ENCODE measurements at places on chromosomes 3 and 15.

DNA sequence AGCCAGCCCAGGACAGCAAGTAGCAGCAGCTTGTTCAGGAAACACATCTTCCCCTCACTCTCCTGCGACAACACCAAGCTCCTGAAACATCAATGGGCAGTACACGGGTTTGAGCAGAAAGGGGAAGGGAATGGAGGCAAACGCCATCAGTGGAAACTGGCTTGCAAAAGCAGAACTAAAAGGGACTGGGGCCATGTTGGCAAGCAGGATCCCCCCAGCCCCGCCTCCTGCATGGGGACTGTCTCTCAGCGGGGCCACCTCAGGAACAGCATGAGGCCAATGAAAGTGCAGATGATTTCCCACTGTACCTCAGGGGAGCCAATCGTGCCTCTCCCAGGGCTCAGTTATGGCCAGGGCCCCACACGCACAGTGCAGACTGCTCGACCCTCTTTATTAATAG, 6.8 kb downstream of the CDAN1 start:
- peaks cover 100% of the 10 kb centered on the region for H3K36me3 ChIP-seq
- no peaks in the 10 kb centered on the region for H3K27me3 ChIP-seq
- peaks cover 4% of the 10 kb centered on the region for H3K4me1 ChIP-seq

- no peaks in the 10 kb centered on the region for H3K4me1 ChIP-seq
- H3K27me3 ChIP-seq: no peaks in the 10 kb centered on the region
- no peak for DNase-seq
- no peak overlapping the region for H3K4me3 ChIP-seq
- H3K27ac ChIP-seq: no peak overlapping the region
These were observed 11.2 kb upstream of the SEMA5B start for GRCh38 chr3:123038751-123039150.

- H3K36me3 ChIP-seq: no peaks in the 10 kb centered on the region
- H3K4me3 ChIP-seq: no peak overlapping the region
- H3K27ac ChIP-seq: no peak overlapping the region
These were observed 150.3 kb downstream of the RPLP1 start for GRCh38 chr15:69602921-69603320.

DNA sequence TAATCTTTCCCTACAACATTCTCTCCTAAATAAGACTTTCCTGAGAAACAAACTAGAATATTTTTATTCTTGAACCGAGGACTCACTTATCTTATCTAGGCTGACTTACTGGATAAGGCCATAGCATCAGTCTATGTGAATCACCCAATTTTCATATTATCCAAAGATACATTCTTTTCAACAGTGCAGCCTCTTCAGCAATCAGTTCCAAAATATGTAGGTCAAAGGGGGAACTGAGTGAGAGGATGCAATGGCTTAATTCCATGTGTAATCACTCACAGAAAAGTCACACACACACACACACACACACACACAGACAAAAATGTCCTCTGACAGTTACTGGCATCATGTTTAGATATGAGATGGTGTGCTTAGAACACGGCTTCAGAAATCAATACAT, 31.5 kb upstream of the MECOM start:
- H3K27ac ChIP-seq: no peak overlapping the region
- DNase-seq: no peak
- H3K36me3 ChIP-seq: no peaks in the 10 kb centered on the region
- no peaks in the 10 kb centered on the region for H3K4me1 ChIP-seq
- no peaks in the 10 kb centered on the region for H3K27me3 ChIP-seq

- peaks cover 46% of the 10 kb centered on the region for H3K36me3 ChIP-seq
- no peak for DNase-seq
- no peak overlapping the region for H3K4me3 ChIP-seq
- H3K27me3 ChIP-seq: no peaks in the 10 kb centered on the region
These were observed 12.9 kb downstream of the IDH3A start for GRCh38 chr15:78162038-78162437.

DNA sequence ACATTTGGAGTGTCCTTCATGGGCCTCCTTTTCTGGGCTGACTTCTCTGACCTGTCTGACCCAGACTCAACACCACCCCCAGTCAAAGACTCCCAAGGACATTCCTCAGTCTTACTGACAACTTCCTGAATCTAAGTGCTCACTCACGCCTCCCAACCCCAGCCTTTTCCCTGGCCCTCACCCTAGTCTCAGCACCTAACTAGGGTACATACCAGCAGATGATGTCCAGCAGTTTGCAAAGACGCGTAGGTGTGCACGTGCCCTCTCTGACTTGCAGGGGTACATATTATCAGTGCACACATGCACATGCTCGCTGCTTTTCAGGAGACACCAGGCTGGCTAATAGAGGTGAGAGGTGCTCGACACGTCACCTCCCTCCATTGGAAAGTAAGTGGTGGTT, 38.7 kb upstream of the SLCO2A1 start:
- no peaks in the 10 kb centered on the region for H3K36me3 ChIP-seq
- no peaks in the 10 kb centered on the region for H3K27me3 ChIP-seq
- H3K4me3 ChIP-seq: no peak overlapping the region
- no peaks in the 10 kb centered on the region for H3K4me1 ChIP-seq

DNA sequence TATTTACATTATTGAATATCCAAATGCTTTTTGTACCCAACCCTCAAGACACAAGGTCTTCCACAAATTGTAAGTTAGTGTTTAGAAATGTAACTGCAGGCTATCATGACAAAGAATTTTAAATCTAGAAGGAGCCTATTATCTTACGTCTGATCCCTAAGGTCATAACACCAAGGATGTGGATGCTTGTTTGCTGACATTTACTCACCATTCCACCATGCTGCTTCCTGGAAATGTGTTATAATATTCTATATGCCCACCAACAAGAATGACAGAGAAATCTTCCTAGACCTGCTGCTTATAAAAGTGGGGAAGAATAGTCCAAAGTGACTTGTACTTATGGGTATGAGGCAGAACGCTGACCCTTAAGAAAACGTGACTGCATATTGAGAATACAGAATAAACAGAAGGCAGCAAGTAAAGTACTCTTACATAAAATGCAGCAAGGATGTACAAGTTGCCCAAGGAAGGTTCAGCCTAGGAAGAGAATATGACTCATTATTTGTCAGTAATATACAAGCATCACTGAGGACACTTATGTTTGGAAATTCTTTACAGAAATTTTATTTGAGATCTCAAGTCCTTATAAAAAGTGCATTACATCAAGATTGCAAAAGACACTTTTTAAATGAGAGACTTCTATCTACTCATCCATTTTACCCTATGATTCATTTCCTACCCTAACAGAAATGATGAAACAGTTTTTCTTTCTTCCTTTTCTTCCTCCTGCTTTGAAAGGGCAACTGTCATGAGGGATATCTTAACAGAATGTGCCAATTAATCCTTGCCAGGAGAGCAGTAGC, 59.6 kb downstream of the ESYT3 start:
- no peak overlapping the region for H3K4me3 ChIP-seq
- no peaks in the 10 kb centered on the region for H3K27me3 ChIP-seq
- no peaks in the 10 kb centered on the region for H3K36me3 ChIP-seq
- H3K4me1 ChIP-seq: no peaks in the 10 kb centered on the region
- DNase-seq: no peak
- H3K27ac ChIP-seq: no peak overlapping the region

- H3K27ac ChIP-seq: no peak overlapping the region
- H3K4me3 ChIP-seq: no peak overlapping the region
- H3K27me3 ChIP-seq: no peaks in the 10 kb centered on the region
- H3K4me1 ChIP-seq: peaks cover 10% of the 10 kb centered on the region
These were observed 52.9 kb upstream of the MYZAP start for GRCh38 chr15:57538821-57539220.

DNA sequence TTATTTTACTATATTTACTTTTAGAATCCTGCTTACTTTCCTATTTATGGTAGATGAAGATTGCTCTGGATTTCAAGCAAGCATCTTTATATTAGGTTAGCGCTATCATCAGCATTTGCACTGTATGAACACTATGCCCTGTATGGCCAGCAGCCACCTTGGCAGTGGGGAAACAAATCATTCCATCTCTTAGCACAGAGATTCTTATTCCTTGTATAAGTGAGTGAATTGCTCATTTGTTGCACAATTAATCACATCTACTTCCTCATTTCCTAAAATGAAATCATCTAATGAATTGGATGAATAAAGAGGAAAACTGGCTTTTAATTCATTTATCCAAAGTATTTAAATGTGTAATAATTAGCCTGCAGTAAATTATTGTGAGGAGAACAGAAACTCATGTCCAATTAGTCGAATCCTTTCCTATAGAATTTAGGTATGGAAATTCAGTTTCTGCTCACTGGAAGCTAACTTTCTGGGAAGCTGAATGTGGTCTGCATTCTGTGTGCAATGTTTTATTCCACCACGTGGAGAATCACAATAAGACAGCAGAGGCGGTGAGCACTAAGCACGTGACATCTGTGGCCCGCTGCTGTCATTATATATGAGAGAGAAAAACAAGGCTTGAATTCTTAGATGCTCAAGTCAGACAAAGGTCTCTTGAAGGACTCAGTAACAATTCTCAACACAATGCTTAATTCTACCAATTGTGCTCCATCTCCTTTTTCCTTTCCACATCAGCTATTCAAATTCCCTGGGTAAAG, 93.4 kb downstream of the PEX5L start:
- no peak overlapping the region for H3K4me3 ChIP-seq
- no peak overlapping the region for H3K27ac ChIP-seq
- H3K36me3 ChIP-seq: no peaks in the 10 kb centered on the region
- H3K4me1 ChIP-seq: no peaks in the 10 kb centered on the region
- H3K27me3 ChIP-seq: peaks cover 18% of the 10 kb centered on the region

DNA sequence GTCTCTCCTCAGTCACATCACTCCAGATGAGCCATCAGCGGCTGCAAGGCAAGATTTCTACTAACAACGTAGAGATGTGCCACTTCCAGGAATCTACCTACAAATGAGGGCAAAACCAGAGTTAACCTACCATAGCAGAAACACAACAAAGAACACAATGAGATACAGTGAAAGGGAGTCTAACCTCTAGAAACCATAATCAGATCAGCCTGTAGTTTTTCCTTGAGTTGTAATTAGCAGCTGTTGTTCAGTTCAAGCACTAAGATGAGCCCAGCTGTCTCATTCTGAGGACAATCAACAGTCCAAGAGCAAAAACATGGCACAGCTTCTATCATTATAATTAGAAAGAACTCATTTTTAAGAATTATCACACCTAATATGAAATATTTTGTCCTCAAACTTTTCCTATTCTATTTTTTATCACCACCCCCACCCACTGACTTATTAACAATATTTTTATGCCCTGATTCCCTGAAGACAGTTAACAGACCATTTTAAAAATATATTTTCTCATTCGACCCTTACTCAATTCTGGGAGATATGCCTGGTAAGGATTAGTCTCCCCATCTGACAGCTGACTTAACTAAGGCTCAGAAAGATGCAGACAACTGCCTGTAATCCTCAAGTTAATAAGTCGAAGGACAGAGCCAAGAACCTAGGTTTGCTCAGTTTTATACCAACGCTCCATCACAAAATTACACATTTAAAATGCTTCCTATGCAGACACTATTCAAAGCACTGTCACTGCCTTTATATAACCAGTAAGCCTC, 50.1 kb downstream of the MAGI1 start:
- H3K27me3 ChIP-seq: no peaks in the 10 kb centered on the region
- H3K27ac ChIP-seq: no peak overlapping the region
- no peaks in the 10 kb centered on the region for H3K36me3 ChIP-seq
- DNase-seq: no peak

- H3K4me3 ChIP-seq: no peak overlapping the region
- no peak for DNase-seq
- H3K36me3 ChIP-seq: no peaks in the 10 kb centered on the region
- H3K4me1 ChIP-seq: peaks cover 64% of the 10 kb centered on the region
- peak overlapping the region; percentile 60 for H3K27ac ChIP-seq
These were observed 39.8 kb downstream of the PRICKLE2 start for GRCh38 chr3:64185436-64185835.

DNA sequence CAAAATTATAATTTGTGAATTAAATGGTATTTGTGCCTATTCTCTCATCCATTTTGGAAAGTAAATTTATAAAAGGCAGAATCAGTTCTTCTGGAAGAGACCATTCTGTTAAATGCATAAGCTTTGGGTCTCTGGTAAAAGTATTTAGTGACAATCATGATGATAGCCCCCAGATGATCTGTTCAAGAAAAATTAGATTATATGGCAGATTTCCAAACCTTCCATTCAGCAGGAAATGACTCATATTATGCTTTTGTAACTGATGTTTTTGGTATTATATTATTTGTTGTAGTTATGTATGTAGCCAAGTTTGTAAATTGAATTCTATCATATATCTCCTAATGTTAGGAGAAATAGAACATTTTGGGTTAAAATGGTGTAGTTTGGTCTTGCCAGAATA, 340.8 kb upstream of the DPH6 start:
- no peak overlapping the region for H3K4me3 ChIP-seq
- H3K27ac ChIP-seq: no peak overlapping the region
- no peaks in the 10 kb centered on the region for H3K27me3 ChIP-seq
- no peak for DNase-seq

GRCh38 chr3:41365973-41366372, 166.7 kb downstream of the CTNNB1 start:
- H3K36me3 ChIP-seq: no peaks in the 10 kb centered on the region
- no peak overlapping the region for H3K27ac ChIP-seq
- no peak for DNase-seq
- no peak overlapping the region for H3K4me3 ChIP-seq

GRCh38 chr15:26065723-26066122, 202.6 kb upstream of the ATP10A start:
- H3K4me3 ChIP-seq: no peak overlapping the region
- no peak for DNase-seq
- no peaks in the 10 kb centered on the region for H3K27me3 ChIP-seq
- H3K27ac ChIP-seq: no peak overlapping the region
- H3K36me3 ChIP-seq: no peaks in the 10 kb centered on the region
- H3K4me1 ChIP-seq: no peaks in the 10 kb centered on the region

DNA sequence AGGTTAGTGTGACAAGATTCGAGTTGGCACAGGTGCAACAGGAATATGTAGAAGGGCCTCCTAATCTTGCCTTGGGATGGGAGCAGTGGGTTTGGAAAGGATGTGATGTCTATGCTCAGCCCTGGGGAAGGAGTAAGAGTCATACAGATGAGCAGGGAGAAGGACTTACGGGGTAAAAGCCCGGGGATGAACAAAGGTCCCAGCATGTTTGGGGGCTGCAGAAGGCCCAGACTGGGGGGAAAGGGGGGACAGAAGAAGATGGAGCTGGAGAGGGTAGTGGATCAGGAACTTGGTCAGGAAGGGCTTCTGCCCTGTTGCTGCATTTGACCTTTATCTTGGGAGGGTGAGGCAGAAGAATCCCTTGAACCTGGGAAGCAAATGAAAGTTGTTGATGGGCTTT, 240.1 kb upstream of the ST8SIA2 start:
- no peak overlapping the region for H3K27ac ChIP-seq
- H3K4me1 ChIP-seq: no peaks in the 10 kb centered on the region
- DNase-seq: no peak
- peaks cover 71% of the 10 kb centered on the region for H3K36me3 ChIP-seq
- no peak overlapping the region for H3K4me3 ChIP-seq

DNA sequence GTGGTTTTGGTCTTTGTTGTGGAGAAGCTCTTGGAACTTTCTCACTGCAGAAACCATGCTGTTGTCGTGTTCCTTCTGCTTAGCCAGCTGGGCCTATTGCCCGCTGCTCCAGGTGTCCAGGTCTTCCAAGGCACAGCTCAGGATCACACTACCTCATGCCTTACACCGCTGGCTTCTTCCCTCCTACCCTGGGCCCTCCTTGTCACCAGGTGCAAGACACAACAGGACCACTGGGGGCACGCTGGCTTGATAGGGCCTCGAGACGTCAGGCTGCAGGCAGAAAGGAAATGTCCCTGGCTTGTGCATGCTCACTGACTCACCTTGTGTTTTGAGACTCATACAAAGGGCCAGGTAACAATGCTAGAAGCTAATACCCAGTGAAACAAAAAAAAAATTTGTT, 32.3 kb downstream of the PAQR9 start:
- no peaks in the 10 kb centered on the region for H3K4me1 ChIP-seq
- H3K4me3 ChIP-seq: no peak overlapping the region
- H3K36me3 ChIP-seq: no peaks in the 10 kb centered on the region
- no peak for DNase-seq
- no peaks in the 10 kb centered on the region for H3K27me3 ChIP-seq
